Smooth muscle cell of the umbilical artery (primary cell): ENCODE measurements at places on chromosomes 7 and 10. TPM values are rescaled to one million over a fixed set of nuclear protein-coding genes. Genes with fewer than 3 reads are reported as not detected.

IFIT1B gene
- total RNA-seq = not detected in 2 replicates

ACTL6B gene
- not detected in 2 replicates for total RNA-seq

GPR26 gene
- not detected in 2 replicates for total RNA-seq

EPHA1 gene
- total RNA-seq = 0.09 TPM in 1 of 2 replicates, not detected in the other

HTRA1 gene
- total RNA-seq = 227 and 344 TPM in 2 replicates

HYAL4 gene
- not detected in 2 replicates for total RNA-seq

GPC2 gene
- 3.9 and 6.0 TPM in 2 replicates for total RNA-seq

PAX4 gene
- total RNA-seq = not detected in 2 replicates

LLCFC1 gene
- total RNA-seq = not detected in 2 replicates

FAM237B gene
- total RNA-seq = 0.05 TPM in 1 of 2 replicates, not detected in the other

PKD2L1 gene
- not detected in 2 replicates for total RNA-seq

GNAT3 gene
- not detected in 2 replicates for total RNA-seq

CCDC3 gene
- 0.05 TPM in 1 of 2 replicates, not detected in the other for total RNA-seq

OR6V1 gene
- total RNA-seq = not detected in 2 replicates

ANKRD1 gene
- total RNA-seq = 6.2 and 56.1 TPM in 2 replicates

WDR86 gene
- total RNA-seq = 8.6 TPM in 1 of 2 replicates, not detected in the other

AFAP1L2 gene
- total RNA-seq = 0.05 and 0.30 TPM in 2 replicates

ACSM6 gene
- total RNA-seq = not detected in 2 replicates

CPA2 gene
- not detected in 2 replicates for total RNA-seq

ZNF425 gene
- 3.6 and 4.5 TPM in 2 replicates for total RNA-seq

ADARB2 gene
- total RNA-seq = not detected in 2 replicates

CDHR3 gene
- total RNA-seq = 1.2 TPM in 2 replicates

SPAM1 gene
- total RNA-seq = not detected in 2 replicates

ANKRD30A gene
- not detected in 2 replicates for total RNA-seq

POU6F2 gene
- total RNA-seq = not detected in 2 replicates

KLHL7 gene
- 35.0 and 43.9 TPM in 2 replicates for total RNA-seq

TUBAL3 gene
- total RNA-seq = not detected in 2 replicates

TWIST1 gene
- total RNA-seq = 24.9 and 41.6 TPM in 2 replicates
